Brain (organoid and tissue), 16 donors: ENCODE measurements at places on chromosomes 7 and 10. TPM values are rescaled to one million over a fixed set of nuclear protein-coding genes. Genes with fewer than 3 reads are reported as not detected.
A peak's percentile ranks its signal among the peaks of the same experiment; 100 is the strongest.

The ALOX5 gene
- 1.2 TPM for polyA plus RNA-seq

The CDC14C gene
- polyA plus RNA-seq, result not detected

The MACC1 gene
- polyA plus RNA-seq, result not detected

The ARMC3 gene
- polyA plus RNA-seq, result 1.6 TPM

The CTBP2 gene
- polyA plus RNA-seq, result 37.8 TPM

DNA sequence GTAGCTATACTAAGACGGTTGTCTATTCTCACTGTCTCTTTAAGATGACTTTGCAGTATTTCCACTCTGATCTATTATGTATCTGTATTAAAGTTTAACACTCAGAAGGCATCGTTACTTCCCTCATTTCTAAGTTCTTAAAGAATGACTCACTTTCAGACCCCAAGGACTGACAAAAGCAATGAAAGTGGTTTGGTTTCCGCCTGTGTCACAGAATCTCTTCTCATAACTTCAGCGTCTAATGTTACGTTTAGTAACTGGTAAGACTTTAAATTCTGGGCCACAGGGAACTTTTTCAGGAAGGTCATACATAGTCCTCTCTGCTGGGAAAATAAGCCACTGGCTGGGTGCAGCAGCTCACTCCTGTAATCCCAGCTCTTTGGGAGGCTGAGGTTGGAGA is 892.0 kb upstream of the AUTS2 start:
- no peak for DNase-seq

GRCh38 chr10:97434055-97434454 is 8.1 kb downstream of the PGAM1 start:
- DNase-seq, result no peak

DNA sequence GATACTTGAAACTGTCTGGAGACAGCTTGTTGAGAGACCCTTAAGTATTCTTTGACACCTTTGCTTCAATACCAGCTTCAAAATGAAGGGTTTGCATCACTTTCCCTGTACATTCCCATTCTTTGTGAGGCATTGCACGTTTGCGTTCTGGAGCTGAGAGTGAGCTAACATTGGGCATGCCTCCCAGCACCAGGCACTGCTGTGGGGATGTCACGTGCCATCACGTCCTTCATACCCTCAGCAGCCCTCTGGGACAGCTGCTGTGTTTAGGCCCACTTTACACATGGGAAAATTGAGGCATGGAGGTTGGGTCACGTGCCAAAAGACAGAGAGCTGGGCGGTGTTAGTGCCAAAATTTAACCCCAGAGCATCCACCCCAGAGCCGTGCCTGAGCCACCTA is 66.2 kb upstream of the INSYN2A start:
- DNase-seq, result no peak

DNA sequence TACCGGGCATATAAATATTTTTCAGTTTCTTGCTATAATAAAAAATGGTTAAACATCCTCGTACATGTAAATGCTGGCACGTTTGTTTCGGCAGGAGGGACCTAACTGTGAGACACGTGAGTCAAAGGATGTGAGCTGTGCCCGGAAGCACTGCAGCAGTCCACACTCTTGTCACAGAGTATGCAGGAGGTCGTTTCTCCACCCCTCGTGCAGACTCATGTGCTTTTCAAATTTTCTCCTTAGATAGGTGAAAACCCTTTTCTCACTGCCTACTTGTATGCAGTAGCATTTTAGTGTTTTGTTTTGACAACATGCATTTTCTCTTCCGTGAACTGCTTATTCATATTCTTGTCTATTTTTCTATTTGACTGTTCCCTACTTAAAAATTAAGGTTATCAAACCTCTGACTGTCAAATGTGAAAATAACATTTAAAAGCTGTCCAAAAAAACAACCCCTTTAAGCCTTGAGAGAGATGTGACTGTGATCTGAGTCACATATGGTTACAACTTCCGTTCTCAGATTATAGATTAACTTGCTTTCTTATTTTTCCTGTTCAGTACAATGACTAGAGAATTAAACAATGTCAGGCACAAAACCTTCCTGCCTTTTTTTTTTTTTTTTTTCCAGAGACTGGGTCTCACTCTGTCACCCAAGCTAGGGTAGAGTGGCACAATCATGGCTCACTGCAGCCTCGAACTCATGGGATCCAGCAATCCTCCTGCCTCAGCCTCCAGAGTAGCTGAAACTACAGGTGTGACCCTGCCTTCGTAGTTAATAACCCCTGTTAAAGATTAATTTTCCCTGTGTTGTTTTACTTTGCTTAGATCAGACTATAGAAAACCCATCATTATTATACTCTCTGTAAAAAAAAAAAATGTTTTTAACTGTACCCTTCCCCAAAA is 45.1 kb downstream of the DPY19L1 start:
- peak; percentile 5 for DNase-seq

- DNase-seq, result no peak
Measured at GRCh38 chr10:46268076-46268881, 18.5 kb upstream of the ANTXRL start.

DNA sequence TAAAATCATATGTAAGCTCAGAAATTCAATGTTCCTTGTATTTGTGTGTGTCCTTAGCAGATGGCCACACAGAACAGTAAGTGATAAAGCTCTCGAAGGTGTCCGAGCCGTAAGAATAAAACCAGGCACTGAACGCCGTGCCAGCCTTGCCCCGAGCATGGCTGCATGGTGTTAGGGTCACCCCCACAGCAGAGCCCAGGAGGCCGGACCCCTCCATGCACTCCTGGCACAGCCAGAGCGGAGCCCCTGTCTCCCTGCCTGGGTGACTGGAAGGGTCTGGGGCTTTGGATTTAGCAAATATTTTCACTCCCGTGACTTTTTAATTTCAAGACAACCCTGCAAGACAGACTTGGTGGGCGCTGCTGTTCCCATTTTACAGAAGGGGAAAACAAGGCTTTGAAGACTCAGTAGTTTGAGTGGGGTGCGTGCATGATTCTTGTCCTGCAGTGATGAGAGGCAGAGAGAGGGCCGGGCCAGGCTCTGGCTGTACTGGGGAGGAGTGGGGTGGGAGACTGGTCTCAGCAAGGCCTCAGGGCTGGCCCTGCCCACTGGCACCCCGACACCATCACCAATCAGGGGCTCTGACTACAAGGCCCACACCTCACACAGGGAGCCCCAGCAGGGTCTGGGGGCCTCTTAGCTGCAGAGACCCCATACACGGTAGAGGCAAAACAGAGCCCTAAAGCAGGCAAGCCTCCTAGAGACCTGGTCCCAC is 39.4 kb downstream of the VIPR2 start:
- no peak for DNase-seq

GRCh38 chr10:110442746-110443145 is 55.0 kb upstream of the DUSP5 start:
- no peak for DNase-seq

DNA sequence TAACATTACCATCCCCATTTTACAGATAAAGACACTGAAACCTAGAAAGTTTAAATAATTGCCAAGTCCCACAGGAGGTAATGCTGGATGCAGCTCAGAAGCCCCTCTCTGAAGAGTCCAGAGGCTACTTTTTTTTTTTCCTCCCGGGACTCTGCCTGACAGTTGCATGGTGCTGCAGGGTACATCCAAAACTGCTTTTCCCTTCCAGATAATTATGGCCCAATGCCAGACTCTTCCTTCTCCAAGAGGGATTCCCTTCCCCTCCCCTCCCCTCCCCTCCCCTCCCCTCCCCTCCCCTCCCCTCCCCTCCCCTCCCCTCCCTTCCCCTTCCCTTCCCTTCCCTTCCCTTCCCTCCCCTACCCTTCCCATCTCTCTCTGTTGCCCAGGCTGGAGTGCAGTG is 122.9 kb downstream of the LSMEM1 start:
- no peak for DNase-seq

GRCh38 chr7:44441079-44441478 is 49.4 kb downstream of the NUDCD3 start:
- no peak for DNase-seq

DNA sequence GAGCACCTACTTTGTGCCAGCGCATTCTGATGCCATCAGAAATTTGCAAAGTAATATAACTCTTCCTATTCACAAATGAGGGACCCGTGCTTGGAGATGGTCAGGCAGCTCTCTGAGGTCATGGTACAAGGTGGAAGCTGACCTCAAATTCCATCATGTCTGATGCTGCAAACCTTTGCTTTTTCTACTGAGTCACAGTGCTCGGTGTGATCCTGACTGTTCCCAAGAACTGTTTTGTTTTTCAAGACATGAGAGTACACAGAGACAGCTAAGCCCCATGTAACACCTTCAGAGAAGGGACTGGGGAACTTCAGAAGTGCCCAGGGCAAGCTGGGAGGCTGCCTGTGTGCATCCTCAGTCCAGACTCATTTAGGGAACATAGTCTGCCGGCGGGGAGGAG is 111.3 kb downstream of the FRMD4A start:
- DNase-seq, result no peak
